ENCODE measurements at places on chromosomes 2 and 18. TPM values are rescaled to one million over a fixed set of nuclear protein-coding genes. Genes with fewer than 3 reads are reported as not detected.

GRCh38 chr2:200239216-200239615, 67.3 kb upstream of the SPATS2L start:
- no peak for DNase-seq

DNA sequence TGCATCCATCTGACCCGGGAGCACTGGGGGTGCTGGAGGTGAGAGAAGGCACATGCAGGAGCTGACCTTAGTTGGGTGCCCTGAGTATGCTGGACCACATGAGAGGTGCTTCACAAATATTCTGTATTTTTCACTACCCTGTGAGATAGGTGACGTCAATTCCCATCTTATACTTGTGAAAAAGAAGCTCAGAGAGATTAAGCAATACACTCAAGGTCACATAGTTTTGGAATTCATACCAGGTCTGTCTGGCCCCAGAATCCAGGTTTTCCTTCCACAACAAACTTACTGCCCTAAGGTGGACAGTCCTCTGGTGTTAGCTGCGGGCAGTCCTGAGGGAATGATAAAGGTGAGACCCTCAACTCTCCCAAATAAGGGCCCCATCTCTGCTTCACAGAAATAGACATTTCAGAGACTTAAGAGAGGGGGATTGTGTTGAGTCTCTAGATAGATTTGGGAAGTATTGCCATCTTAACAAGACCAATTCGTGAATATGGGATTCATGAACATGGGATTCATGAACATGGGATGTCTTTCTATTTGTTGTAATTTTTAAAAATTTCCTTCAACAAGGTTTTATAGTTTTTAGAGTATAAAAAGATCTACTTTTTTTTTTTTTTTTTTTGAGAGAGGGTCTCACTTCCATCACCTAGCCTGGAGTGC, 64.0 kb upstream of the SMAD7 start:
- DNase-seq, result no peak

- no peak for DNase-seq
Measured at GRCh38 chr2:150847578-150847977, 360.1 kb upstream of the RND3 start.

DNA sequence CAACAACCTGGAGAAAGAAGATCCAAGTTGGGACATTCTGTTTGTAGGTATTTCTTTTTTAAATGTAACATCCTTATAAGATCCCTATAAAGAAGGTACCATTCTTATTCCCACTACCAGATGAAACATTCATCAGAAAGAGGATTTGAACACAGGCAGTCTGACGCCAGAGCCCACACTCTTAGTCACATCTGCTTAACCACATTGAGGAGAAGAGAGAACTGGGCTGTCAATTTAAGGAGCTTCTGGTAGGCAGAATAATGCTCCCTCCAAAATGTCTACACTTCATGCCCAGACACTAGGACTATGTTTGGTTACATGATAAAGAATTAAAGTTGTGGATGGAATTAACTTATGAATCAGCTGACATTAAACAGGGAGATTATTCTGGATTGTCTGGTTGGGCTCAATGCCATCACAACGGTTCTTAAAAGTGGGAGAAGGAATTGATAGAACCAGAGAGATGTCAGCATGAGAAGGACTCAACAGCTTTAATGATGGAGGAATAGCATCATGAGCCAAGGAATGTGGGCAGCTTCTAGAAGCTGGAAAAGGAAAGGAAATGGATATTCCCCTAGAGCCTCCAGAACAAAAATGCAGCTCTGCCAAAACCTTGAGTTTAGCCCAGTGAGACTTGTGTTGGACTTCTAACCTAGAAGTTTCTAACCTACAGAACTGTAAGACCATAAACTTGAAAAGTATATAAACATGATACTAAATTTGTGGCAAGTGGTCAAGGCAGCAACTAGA, 82.2 kb downstream of the KLF7 start:
- DNase-seq, result no peak

- DNase-seq, result no peak
Measured at GRCh38 chr18:50044402-50044801, 150.5 kb downstream of the MYO5B start.

UGT1A10 gene
- total RNA-seq, result not detected

DNA sequence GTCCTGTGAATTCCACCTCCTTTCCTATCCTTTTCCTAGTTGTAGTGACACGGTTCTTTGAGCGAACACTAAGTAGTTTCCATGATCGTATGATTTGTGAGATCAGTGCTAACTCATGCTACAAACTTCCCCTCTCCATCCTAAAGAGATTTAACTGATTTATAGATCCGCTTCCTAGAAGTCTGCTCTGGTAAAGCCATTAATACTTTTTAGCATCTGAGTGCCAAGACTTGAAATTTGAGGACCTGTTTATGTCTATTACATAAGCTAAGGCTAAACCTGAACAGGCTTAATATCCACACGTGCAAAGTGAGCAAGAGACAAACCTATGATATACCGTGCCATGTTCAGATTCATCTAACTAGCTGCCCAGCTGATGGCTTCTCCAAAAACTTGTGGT, 14.9 kb downstream of the PROKR1 start:
- peak; percentile 35 for DNase-seq

UPP2 gene
- not detected for total RNA-seq

TCF23 gene
- total RNA-seq, result not detected

- no peak for DNase-seq
Measured at GRCh38 chr18:59293317-59293716, 20.1 kb upstream of the RAX start.

- DNase-seq, result no peak
Measured at GRCh38 chr2:1360557-1361250, 52.6 kb upstream of the TPO start.

DNA sequence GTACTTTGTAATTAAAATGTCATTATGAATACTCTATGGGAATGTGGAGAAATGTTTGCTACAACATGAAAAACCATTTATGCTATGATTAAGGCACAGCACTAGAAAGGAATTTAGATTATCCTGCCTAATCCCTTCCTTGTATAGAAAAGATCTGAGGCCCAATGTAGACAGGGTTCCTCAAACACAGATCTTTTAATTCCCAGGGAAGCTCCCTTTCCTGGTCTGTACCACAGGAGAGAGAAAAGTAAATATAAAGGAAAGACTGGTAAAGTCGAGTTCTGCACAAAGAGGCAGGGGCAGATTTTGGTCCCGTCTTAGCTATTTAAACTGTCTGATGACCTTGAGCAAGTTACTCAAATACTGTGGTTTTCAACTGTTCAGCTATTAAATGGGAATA, 84.7 kb downstream of the ICA1L start:
- no peak for DNase-seq

DNA sequence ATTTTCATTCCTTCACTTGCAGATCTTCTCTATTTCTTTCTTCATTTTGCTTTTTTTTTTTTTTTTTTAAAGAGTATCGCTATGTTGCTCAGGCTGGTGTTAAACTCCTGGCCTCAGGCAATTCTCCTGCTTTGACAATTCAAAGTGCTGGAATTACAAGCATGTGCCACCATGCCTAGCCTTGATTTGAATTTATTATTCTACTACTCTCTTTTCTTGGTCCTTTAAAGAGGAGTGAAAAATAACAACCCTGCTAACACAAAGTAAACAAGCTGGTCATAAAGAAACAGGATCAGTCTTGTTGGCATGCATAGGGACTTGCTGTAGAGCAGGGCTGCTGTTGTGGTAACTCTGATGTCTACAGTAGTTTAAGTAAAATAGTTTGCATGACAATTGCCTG, 1615.3 kb upstream of the ZEB2 start:
- no peak for DNase-seq

SLC9A2 gene
- 2.4 TPM for total RNA-seq

- DNase-seq, result no peak
Measured at GRCh38 chr2:136164280-136164776, 46.4 kb upstream of the CXCR4 start.

- DNase-seq, result no peak
Measured at GRCh38 chr2:46361920-46362666, 64.9 kb downstream of the EPAS1 start.

DNA sequence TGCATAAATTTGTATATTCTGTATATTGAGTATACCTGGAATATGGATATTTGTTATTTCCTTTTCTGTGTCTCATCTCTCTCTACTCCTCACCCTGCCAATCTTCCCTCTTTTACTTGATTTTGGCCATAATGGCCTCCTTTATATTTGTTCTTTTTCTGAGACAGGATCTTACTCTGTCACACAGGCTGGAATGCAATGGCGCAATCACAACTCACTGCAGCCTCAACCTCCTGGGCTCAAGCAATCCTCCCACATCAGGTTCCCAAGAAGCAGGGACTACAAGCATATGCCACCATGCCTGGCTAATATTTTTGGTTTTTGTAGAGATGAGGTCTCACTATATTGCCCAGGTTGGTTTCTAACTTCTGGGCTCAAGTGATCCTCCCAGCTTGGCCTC, 30.5 kb downstream of the PREPL start:
- no peak for DNase-seq

GRCh38 chr2:54617409-54617808, 106.1 kb upstream of the EML6 start:
- DNase-seq, result no peak

DNA sequence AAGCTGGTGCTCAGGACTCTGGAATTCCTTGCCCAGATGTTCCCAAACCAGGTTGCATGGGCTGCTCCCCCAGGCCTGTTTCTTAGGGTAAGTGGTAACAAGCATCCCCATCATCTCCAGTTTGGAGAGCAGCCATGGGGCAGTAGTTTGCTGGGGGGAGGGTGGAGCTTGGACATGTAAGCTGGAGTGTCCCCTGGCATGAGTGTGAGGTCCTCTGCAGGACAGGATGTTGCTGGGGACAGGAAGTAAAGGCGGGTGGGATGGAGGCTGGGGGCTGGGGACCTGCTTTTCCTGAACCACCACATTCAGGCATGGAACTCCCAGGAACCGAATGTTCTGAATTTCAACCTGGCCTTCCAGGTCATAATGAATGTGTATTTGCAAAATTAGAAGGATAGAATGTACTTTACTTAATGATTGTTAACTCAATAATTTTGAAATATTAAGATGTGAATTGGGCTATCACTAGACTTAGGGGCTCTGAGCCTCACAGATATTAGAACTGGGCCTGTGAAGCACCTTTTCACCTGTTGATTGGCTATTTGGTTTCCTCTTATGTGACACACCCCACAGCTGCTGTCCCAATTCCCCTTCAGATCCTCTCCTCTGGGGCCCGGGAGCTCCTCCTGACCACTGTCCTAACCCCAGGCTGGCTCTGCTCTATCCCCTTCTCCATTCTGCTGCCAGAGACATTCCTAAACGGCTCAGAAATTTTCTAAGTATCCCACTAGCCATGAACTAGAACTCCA, 66.4 kb upstream of the EPAS1 start:
- DNase-seq, result no peak

DNA sequence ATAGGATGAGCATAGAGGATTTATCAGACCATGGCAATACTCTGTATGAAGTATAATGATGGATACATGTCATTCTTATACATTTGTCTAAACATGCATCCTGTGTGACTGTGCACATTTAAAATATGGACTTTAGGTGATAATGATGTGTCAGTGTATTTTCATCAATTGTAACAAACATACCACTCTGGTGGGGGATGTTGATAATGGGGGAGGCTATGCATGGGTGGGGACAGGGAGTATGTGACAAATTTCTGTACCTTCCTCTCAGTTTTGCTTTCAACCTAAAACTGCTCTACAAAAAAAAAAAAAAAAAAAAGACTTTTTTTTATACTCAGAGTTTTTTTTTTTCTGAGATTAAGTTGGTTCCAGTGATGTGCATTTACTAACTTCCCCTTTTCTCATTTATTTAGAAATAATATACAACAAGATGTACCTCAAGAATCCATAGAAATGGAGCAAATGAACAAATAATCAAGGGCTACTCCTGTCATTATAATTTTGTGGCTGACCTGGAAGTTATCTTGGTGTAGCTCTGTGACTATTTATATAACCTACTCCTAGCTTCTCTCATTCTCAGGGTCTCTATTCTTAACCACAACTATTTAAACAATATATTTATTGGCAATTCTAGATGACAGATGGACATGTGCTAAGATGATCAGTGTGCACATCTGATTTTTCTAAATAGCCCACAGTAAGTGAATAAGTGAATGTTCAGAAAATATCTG, 108.9 kb upstream of the ITGA4 start:
- DNase-seq, result no peak

DNA sequence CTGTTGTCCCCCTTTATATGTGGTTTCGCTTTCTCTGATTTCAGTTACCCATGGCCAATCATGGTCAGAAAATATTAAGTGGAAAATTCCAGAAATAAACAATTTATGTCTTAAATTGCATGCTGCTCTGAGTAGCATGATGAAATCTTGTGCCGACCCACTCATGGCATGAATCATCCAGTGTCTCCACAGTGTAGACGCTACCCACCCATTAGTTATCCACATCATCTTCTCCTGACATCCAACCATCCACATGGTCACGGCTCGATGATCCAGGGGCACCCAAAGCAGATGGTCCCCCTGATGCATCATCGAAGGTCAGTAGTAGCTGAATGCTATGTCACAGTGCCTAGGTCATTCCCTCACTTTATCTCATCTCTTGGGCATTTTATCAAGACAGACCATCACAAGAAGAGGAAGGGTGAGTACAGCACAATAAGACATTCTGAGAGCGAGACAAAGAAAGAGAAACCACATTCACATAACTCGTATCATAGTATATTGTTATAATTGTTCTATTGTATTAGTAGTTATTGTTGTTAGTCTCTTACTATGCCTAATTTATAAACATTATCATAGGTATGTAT, 44.1 kb upstream of the ACKR3 start:
- DNase-seq, result no peak

ZBTB7C gene
- total RNA-seq, result 17.8 TPM

- no peak for DNase-seq
Measured at GRCh38 chr2:2484301-2484700, 153.2 kb upstream of the MYT1L start.

GRCh38 chr2:218291318-218292047, 820 bp downstream of the TMBIM1 start:
- DNase-seq, result no peak
